LoVo (cell line): ENCODE measurements at places on chromosomes 7 and 10.

DNA sequence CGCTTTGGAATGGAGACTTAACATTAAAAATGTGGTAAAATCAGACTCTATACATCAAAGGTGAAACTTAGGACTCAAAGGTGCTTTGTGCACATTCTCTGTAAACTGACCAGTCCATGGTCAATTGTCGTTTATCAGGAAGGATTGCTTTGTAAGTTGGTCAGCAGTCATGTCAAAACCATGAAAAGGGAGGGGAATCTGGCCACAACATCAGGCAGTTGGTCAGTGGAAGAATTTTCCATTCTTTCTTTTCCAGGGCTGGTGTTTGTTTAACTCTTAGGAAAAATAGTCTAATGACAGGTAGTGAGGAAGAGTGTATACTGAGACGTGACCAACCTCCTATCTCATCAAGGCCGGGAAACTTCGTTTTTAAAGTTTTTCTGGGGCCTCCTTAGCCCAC, 226.5 kb downstream of the ADK start:
- DNase-seq: no peak

DNA sequence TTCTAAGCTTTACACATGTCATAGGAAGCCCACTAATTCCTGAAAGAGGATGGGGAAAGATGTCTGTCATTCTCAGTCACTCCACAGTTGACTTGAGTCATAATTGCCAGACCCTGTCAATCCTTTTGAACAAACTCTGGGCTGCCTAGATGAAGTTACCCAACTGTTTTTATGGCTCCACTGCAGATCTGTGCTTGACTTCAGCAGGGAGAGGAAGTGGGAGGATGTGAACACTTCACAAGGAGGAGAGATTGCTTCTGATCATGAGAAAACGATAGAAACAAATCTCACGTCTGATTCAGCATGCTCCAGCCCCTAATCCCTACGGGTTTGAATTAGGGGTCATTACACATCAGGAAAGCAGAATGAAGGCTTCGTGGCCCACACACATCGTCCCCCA, 596.6 kb upstream of the CELF2 start:
- DNase-seq: no peak

DNA sequence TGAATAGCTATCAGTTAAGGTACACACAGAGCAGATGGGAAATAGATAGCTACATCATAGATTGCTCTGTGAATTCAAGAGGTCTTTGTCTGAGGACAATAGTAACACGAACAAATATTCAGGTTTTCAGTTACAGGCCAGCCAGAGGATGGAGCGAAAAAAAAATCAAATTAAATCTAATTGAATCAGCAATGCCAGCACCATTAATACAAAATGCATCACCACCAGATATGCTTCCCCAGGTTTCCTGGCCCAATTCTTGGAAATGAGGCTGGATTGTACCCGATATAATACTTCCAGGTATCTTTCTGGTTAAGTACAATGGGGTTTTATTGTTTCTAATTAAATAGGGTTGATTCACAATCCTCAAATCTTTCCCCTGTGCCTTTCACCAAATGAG, 975.8 kb upstream of the AUTS2 start:
- DNase-seq: no peak

DNA sequence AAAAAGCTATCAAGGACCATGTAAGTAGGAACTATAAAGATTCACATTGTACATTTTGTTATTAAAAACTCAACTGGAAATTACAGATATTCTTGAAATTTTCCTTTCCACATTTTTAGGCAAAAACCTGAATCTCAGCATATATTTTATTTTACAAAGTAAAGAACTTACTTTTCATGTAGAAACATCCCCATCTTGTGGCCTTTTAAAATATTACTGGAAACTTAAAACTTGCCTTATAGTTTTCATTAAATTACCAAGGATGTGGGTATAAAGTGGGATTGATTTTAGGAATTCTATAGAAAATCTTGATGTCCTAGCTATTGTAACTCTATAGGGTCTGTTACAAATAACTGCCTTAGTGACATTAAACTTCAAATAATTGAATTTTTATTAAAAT, 10.6 kb downstream of the DBF4 start:
- peak; percentile 40 for DNase-seq

GRCh38 chr7:118477036-118477435, 252.5 kb downstream of the ANKRD7 start:
- DNase-seq: no peak

- DNase-seq: no peak
Observed at GRCh38 chr7:36400606-36401005, 10.9 kb downstream of the ANLN start.

DNA sequence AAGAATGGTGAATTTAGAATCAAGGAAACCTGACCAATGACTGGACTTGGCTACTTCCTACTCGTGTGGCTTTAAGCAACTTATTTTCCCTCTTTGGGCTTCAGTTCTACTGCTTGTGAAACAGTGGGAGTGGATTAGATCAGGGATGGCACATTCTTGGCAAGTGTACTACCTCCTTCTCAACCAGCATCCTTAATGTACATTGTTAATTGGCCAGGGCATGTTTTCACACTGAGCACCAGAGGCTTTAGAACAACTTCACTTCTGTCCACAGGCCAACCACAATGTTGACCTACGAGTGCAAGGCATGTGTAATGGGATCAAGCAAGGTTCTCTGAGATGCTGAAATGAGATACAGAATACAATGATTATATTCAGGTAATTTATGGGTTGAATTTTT, 315.3 kb downstream of the ADRA2A start:
- no peak for DNase-seq

- no peak for DNase-seq
Observed at GRCh38 chr10:108709927-108710722, 1213.2 kb downstream of the XPNPEP1 start.

DNA sequence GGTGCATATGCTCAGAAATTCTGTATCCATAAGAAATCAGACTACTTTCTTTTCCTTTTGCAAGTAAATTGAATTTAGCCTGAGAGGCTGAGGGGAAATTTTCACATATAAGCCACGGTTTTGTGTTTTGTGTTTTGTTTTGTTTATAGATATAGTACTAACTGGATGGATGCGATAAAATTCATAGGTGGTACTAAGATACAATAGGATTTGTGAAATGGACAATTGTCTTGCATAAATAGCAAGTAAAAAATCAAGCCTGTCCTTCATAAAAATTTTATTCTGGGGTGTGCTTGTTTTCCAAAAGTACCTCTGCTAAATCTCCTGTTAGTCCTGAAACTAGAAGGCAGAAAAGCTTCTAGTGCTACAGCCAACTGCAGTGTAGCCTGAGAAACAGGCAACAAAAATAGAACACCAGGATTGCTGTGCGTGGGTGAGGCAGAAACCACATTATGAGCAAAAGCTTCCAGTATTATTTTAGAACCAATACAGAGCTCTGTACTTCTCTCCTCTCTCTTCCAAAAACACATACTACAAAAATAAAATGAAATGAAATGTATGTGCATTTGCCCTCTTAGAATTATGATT, 634 bp upstream of the HDAC9 start:
- DNase-seq: no peak

GRCh38 chr10:101940916-101941315, 97.3 kb upstream of the KCNIP2 start:
- no peak for DNase-seq

DNA sequence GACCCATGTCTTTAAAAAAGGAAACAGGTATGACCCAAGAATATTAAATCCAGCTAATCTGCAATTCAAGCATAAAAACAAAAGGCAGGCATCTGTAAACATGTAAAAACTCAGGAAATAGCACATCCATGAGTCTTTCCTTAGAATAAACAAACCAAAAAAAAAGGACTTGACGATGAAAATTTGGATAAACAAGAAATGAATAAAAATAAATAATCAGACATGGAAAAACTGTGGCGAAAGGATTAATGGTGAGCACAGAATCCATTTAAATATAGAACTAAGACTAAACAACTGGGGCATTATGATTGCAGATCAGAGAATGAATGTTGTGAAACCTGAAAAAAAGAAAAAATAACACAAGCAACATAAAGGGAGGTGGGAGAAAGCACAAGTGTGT, 170.1 kb downstream of the DOCK4 start:
- DNase-seq: no peak
